Left cardiac atrium (tissue), 4 donors: ENCODE measurements at places on chromosomes 13 and 19. TPM values are rescaled to one million over a fixed set of nuclear protein-coding genes. Genes with fewer than 3 reads are reported as not detected.

Gene COMP
- 6.5 TPM for total RNA-seq

Gene GTF2F1
- total RNA-seq = 29.6 TPM

Gene OR7D2
- 0.21 TPM for total RNA-seq

Gene FBXO17
- total RNA-seq = 7.8 TPM

Gene SKA3
- total RNA-seq = 0.24 TPM

Gene LILRB2
- 5.5 TPM for total RNA-seq

Gene LRRC25
- 4.9 TPM for total RNA-seq

GRCh38 chr13:39486758-39487157 lies 116.2 kb downstream of the LHFPL6 start:
- no peak for DNase-seq

- DNase-seq = no peak
These were observed 63.7 kb upstream of the NPAS1 start for GRCh38 chr19:46955813-46956371.

- no peak for DNase-seq
These were observed 1404.8 kb downstream of the SLITRK1 start for GRCh38 chr13:82477436-82477835.

DNA sequence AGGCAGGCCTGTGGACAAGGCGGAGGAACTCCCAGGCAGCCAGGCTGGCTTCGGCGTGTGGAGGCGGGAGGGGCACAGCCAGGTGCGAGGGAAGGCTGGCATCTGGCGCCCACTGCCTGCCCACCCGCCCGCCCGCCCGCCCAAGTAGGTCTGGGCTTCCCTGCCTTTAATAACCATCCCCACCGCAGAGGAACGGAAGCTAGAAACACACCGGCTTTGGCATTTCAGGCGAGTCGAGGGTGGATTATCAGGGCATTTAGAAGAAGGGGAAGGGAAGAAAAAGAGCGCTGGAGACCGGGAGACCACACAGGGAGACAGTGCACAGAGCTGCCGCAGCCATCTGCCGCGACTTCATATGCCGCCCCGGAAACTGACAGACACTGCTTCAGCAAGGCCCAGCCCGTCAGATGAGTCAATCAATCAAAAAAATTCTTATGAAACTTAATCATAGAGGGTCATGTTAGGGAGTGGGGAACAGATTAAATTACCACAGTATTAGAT lies 199.7 kb downstream of the TSHZ3 start:
- no peak for DNase-seq

DNA sequence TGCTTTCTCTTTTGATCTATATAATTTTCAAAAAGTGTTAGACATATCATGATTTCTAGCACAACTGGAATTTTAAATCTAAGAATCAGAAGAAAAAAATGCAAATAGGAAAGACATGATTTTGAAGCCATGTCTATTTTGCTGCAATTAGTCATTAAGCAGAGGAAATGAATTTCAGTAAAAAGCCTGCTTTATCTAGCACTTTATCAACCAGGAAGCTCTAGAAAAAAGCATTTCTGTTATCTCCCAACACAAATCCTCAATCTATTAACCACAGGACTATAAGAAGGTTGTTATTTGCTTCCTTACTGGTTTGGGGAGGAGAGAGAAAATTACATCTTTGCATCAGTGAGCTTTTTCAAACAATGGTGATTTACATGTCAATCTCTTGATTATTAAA lies 716.7 kb downstream of the DIAPH3 start:
- DNase-seq = no peak

- no peak for DNase-seq
These were observed 525.6 kb downstream of the DCT start for GRCh38 chr13:93953841-93954240.

DNA sequence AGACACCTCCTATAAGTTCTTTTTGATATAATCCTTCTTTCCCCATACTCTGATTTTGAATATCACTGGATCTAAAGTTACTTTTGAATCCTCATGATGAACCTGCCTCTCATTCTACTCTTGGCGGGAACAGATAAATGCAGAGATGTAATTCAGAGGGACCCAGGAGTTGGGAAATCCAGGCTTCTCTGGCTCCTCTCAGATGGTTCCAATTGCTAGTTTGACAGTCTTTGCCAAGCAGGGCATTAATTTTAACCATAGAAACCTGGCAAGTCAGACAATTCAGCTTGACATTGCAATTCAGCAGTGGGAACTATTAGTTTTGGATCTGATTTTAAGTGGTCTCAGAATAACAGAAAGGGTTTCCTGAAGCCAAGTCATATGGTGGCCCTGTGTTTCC lies 67.3 kb upstream of the KLF12 start:
- no peak for DNase-seq

- DNase-seq = no peak
These were observed 67.7 kb upstream of the USP29 start for GRCh38 chr19:57052081-57052480.

- no peak for DNase-seq
These were observed 37.4 kb upstream of the ZNF527 start for GRCh38 chr19:37333457-37333856.

GRCh38 chr13:47858042-47859025 lies 142.7 kb downstream of the SUCLA2 start:
- no peak for DNase-seq

DNA sequence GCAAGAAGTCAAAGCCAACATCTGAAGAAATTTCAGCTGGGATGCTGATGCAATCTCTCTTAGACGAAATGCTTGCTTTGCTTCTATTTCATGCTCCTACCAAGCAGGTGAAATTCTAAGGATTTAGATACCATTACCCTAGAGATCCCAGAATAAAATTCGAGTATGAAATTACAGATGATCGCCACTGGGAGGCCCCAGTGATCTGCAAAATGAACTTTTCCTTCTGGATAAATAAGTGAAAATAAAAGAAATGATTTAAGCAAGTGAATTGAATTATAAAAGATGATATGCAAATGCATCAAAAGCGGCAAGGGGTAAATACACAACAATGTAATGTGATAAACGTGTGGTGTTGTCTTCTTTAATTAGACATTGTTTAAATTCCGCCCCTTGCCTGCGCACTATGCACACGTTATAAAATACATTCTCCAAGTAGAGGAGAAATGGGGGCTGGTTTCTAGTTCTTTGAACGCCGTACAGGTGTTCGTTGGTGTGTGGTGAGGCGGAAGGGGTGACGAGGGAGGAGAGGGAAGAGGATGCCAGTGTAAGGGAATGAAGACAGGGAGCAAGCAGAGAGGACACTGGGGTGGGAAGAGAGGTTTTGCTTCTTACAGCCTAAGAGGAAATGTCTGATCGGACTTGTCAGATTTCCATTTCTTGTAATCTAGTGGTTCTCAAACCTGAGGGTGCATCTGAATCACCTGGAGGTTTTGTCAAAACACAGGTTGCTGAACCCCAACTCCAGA lies 58.0 kb downstream of the ERCC5 start:
- no peak for DNase-seq

GRCh38 chr19:31693131-31693932 lies 344.1 kb upstream of the TSHZ3 start:
- no peak for DNase-seq

GRCh38 chr13:61030445-61030844 lies 385.2 kb downstream of the PCDH20 start:
- DNase-seq = no peak
